ENCODE measurements at places on chromosomes 5 and 9.

DNA sequence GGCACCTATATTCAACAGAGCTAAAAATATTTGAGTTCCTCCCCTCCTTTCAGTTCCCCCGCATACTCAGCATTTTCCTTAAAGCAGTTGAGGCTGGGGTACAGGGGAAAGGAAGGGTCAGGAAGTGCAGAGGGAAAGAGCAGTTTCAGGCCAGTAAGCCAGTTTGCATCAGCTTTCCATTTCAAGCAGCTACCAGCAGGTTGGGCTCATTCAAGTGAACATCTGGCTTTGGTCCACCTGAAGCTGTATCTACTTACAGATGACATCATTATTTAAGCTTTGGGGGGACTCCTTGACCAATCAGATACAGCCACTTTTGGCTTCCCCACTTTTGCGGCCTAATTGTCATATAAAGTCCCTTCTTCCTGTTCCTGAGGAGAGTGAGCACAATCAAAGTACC, 8.2 kb upstream of the ACO1 start:
- no peak overlapping the region for H3K27ac ChIP-seq
- no peak overlapping the region for H3K4me3 ChIP-seq
- no peaks in the 10 kb centered on the region for H3K36me3 ChIP-seq
- no peaks in the 10 kb centered on the region for H3K27me3 ChIP-seq
- peaks cover 12% of the 10 kb centered on the region for H3K4me1 ChIP-seq
- DNase-seq, result no peak

DNA sequence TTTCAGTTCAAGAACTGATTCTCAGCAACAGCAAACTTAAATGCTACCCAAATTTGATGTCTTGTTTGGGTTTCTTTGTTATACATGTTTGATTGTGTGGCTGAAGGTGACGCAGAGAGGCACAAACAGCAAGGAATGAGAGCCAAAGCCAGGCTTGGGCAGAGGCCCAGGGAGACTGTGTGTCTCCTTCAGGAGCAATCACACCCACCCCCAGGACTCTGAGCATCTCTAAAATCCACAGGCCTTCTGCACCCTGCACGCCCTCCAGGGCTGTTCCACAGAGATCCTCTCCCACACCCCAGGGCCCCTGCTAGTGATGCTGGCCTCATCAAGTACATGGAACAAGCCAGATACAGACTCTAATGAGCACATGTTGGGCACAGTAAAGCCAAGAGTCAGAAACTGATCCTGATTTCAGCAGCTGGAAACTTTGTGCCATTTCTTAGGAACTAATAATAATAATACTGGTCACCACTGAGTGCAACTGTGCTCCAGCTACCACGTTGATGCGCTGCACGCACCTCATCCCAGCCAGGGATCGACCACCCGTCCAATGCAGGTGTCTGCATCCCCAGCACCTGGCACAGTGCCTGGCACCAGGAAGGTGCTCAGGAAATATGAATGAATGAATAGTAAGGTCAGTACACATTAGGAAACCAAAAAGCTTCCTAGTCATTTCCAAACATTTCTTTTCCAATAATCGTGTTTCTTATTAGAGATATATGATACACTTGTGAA, 54.6 kb upstream of the TCF7 start:
- DNase-seq, result no peak
- no peak overlapping the region for H3K27ac ChIP-seq
- H3K4me3 ChIP-seq, result no peak overlapping the region
- no peaks in the 10 kb centered on the region for H3K36me3 ChIP-seq
- peaks cover 4% of the 10 kb centered on the region for H3K4me1 ChIP-seq

DNA sequence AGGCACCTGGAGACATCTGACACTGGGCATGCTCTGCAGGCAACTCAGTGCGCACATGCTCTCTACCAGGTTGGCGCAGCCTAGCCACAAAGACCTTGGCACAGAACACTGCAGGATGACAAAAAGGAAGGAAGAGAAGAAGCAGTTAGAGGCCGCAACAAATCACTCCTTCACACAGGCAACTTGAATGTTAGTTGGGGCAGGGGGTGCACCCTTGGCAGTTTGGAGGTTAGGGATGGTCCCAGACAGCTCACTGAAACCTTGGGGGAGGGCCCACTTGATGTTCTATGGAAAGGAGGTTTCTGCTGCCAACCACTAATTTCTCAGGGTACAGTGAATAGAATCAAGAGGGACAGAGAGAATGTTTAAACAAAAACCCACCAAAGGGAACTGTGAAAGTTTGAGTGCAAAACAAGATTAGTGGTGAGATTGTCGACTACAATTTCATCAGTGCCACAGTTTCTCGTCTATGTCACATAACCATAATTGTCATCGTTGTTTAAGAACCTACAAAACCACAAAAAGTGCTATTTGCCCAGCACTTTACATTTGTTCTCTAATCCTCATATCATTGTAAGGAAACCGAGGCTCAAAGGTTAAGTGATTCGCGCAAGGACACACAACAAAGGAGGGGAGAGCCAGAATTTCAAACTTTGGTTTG, 48.7 kb downstream of the FBXW11 start:
- no peak overlapping the region for H3K4me3 ChIP-seq
- H3K27me3 ChIP-seq, result no peaks in the 10 kb centered on the region
- no peaks in the 10 kb centered on the region for H3K36me3 ChIP-seq
- peak; percentile 45 for DNase-seq

DNA sequence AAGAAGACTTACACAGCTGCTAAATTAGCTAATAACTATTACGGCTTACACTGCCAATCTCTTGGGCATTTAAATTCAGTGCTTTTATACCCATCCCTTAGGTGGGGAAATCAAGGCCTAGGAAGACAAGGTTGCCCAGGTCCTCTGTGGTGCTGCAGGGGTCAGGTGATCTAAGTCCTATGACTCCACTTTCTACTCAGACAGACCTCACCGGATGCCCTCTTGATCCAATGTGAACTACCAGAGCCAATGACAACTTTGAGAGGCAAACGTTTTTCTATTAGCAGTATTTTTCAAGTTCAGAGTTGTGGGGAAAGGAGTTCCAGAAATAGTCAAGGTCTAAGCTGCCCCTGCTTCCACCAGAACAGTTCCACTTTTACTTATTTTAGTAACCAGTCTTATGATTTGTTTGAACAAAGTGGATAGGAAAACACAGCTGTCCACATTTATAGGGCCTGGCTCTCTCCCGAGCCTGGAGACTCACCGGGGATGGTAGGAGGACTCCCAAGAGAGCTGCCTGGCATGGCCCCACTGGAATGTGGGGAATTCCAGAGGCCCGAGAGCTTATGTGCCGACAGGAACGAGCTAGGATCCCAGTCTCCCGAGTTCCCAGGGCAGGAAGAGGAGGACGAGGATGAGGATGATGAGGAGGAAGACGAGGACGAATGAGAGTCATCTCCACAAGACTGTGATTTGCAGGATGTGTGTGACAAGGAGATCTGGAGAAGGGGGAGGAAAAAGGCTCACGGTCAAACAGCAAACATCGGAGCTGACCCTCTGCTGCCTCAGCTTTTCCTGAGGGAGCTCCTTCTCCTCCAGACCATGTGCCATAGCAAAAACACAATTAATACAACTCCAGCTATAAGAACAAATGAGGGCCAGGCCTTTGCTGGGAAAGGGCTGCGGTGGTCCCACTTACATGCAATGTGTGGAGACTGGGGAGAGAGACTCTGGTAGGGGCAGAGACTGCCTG, 16.7 kb downstream of the FAM193B start:
- H3K4me1 ChIP-seq, result no peaks in the 10 kb centered on the region
- no peak for DNase-seq
- H3K27ac ChIP-seq, result no peak overlapping the region
- no peaks in the 10 kb centered on the region for H3K27me3 ChIP-seq
- H3K36me3 ChIP-seq, result peaks cover 81% of the 10 kb centered on the region
- no peak overlapping the region for H3K4me3 ChIP-seq

DNA sequence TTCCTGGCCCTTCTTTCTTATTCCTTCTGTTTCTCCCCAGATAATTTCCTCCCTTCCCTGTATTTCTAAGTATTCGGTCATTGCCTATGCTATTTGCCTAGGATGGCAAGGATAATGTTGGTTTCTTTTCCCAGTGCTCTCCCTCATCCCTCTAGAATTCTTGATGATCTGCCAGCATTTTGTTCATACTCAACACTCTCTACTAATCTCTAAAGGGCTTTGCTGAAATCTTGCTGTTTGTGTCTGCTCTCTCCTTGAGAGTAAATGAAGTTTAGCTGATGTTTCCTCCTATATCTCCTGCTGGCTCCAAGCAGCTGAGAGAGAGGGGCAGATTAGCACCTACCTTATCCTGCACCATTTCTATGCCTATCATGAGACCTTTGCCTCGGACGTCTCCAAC, 38.1 kb downstream of the AGXT2 start:
- H3K27me3 ChIP-seq, result peaks cover 3% of the 10 kb centered on the region
- no peaks in the 10 kb centered on the region for H3K36me3 ChIP-seq
- no peak overlapping the region for H3K27ac ChIP-seq
- H3K4me1 ChIP-seq, result no peaks in the 10 kb centered on the region
- DNase-seq, result no peak

GRCh38 chr5:138844812-138845513, 30.2 kb downstream of the LRRTM2 start:
- H3K27ac ChIP-seq, result no peak overlapping the region
- no peaks in the 10 kb centered on the region for H3K27me3 ChIP-seq
- peaks cover 8% of the 10 kb centered on the region for H3K4me1 ChIP-seq
- DNase-seq, result no peak
- H3K4me3 ChIP-seq, result no peak overlapping the region
- no peaks in the 10 kb centered on the region for H3K36me3 ChIP-seq

DNA sequence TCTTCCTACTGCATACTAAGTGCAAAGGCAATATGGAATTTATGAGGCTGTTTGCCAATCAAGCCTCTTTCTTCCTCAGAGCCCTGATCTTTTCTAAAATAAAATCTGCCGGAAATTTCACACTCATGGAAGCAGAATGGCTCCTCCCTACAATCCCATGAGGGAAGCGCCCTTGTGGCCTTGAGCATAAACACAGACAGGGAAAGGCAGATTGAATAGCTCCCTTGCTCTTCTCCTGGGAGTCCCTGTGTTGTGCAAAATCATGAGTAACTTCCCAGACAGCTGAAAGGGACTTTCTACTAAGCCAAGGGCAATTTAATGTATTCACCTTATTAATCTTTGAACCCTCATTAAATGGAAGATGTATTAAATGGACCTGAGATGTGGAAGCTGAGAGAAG, 226.1 kb upstream of the PIK3R1 start:
- no peaks in the 10 kb centered on the region for H3K4me1 ChIP-seq
- no peaks in the 10 kb centered on the region for H3K27me3 ChIP-seq
- no peaks in the 10 kb centered on the region for H3K36me3 ChIP-seq
- no peak for DNase-seq

DNA sequence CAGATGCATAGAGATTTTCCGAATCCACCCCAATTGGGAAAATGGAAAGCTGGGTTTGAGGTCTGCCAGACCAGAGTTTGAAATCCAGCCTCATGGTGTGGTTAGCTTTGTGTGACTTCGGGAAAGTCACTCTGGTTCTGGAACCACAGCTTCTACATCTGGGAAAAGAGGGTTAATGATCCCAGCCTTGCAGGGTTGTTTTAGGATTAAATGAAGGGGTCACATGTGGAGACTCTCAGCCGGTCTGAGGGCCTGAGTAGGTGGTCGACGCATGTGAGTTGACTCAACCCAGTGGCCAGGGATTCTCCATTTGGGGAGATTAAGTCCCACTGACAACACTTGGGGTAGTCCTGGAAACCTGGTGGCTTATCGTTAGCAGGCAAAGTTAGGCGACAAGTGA, 6.1 kb downstream of the ZNF618 start:
- H3K36me3 ChIP-seq, result no peaks in the 10 kb centered on the region
- no peak overlapping the region for H3K27ac ChIP-seq
- H3K4me1 ChIP-seq, result peaks cover 4% of the 10 kb centered on the region
- H3K27me3 ChIP-seq, result peaks cover 4% of the 10 kb centered on the region
- DNase-seq, result no peak

DNA sequence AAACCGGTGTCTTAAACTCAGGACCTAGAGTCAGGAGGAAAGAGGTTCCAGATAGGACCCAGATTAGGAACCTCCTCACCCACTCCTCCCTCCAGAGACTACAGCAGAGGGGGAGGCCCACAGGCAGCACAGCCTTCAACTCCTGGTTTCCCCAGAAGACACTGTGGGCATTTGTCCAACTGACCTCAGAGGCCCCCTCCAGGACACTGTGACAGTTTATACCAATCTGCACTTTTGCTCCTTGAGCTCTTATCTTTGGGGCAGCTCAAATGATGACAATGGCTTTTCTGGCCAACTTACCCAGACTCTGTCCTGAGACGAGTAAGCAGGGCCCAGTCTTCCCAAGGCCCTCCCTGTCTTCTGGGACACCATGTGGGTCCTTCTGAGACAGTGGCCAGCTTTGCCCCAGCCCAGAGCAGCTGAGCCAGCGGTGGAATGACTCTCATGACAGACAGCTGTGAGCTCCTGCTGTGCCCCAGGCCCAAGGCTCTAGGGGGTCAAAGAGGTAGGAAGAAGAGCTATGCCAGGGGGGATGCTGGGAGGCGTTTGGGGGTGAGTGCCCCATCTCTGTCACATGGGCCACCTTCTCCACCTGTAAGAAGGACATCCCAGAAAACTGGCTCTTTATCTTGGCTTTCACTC, 14.3 kb downstream of the OR2V2 start:
- DNase-seq, result no peak
- H3K4me1 ChIP-seq, result peaks cover 25% of the 10 kb centered on the region
- peak overlapping the region; percentile 57 for H3K4me3 ChIP-seq
- peak overlapping the region; percentile 57 for H3K27ac ChIP-seq
- H3K36me3 ChIP-seq, result no peaks in the 10 kb centered on the region

GRCh38 chr9:128912270-128912853, 8.4 kb upstream of the PHYHD1 start:
- no peak overlapping the region for H3K27ac ChIP-seq
- DNase-seq, result no peak
- peaks cover 71% of the 10 kb centered on the region for H3K36me3 ChIP-seq
- no peaks in the 10 kb centered on the region for H3K27me3 ChIP-seq

DNA sequence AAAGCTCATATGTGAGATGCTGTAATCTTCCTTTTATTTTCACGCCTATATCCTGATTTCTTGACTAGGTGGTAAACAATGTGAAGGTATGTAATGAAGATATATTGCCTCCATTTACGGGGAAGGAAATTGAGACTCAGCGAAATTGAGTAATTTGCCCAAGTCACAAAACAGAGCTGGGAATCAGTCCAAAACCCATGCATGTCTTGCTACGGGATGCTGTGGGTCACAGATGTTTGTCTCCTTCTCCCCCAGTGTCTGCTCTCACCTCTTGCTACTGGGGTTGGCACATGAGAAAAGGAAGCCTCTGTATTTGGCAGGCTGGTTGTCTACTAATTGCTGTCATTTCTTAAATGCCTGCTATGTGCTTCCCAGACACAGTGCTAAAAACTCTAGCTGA, 53.7 kb upstream of the TEX48 start:
- H3K27me3 ChIP-seq, result no peaks in the 10 kb centered on the region
- H3K4me1 ChIP-seq, result peaks cover 24% of the 10 kb centered on the region
- DNase-seq, result no peak

- H3K27ac ChIP-seq, result no peak overlapping the region
- H3K4me3 ChIP-seq, result no peak overlapping the region
- no peaks in the 10 kb centered on the region for H3K36me3 ChIP-seq
- DNase-seq, result no peak
- H3K27me3 ChIP-seq, result no peaks in the 10 kb centered on the region
These were observed 26.4 kb upstream of the F2R start for GRCh38 chr5:76689321-76690036.
